Ascending aorta (tissue), 2 donors: ENCODE measurements at places on chromosomes 16 and 17.

GRCh38 chr17:36609498-36609862 is 8.1 kb downstream of the MRM1 start:
- H3K27me3 ChIP-seq, result no peaks in the 10 kb centered on the region
- H3K4me1 ChIP-seq, result no peaks in the 10 kb centered on the region
- DNase-seq, result no peak
- H3K27ac ChIP-seq, result no peak overlapping the region
- no peak overlapping the region for H3K4me3 ChIP-seq

- no peaks in the 10 kb centered on the region for H3K27me3 ChIP-seq
- no peaks in the 10 kb centered on the region for H3K36me3 ChIP-seq
- no peak overlapping the region for H3K4me3 ChIP-seq
- H3K4me1 ChIP-seq, result no peaks in the 10 kb centered on the region
These were observed 7.2 kb upstream of the KRT36 start for GRCh38 chr17:41496803-41497484.

DNA sequence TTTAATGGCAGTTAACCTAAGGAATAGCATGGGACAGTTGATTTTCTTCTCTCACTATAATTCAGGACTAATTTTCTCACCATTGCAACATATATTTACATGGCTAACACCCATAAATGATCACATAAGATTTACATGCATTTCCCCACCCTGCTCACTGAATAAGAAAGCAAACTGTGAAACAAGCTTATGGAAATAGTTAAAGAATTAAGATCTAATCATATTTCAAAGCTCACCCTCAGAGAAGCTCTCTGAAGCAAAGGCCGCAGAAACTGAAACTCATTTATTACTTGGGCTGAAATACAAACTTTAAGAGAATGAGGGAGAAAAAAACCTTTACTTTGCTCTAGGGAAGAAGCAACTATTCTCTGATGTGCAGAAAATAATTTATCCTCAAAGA is 218.7 kb upstream of the AXIN2 start:
- H3K27me3 ChIP-seq, result no peaks in the 10 kb centered on the region
- no peaks in the 10 kb centered on the region for H3K36me3 ChIP-seq
- peaks cover 11% of the 10 kb centered on the region for H3K4me1 ChIP-seq
- H3K27ac ChIP-seq, result no peak overlapping the region
- DNase-seq, result no peak

DNA sequence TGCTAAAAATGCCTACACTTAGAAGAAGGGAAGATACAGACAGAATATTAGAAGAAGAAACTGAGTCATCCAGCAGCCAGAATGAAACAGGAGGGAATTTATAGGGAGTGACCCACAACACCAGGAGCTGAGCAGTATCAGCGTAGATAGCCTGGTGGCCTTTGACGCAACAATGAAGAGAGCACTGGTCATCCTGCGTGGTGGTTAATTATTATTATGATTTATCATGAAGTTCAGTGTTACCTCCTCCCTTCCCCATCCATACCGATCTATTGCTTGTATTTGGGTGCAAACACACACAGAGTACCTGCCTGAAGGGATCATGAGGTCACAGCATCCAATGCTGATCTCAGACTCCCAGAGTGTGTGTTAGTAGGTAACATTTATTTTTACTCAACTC is 38.5 kb downstream of the ERCC4 start:
- H3K36me3 ChIP-seq, result no peaks in the 10 kb centered on the region
- H3K27ac ChIP-seq, result no peak overlapping the region
- DNase-seq, result no peak

GRCh38 chr17:30812218-30813177 is 12.0 kb downstream of the CRLF3 start:
- H3K27ac ChIP-seq, result peak overlapping the region; percentile 44
- H3K27me3 ChIP-seq, result no peaks in the 10 kb centered on the region
- peaks cover 6% of the 10 kb centered on the region for H3K4me1 ChIP-seq
- no peak overlapping the region for H3K4me3 ChIP-seq
- H3K36me3 ChIP-seq, result peaks cover 6% of the 10 kb centered on the region

DNA sequence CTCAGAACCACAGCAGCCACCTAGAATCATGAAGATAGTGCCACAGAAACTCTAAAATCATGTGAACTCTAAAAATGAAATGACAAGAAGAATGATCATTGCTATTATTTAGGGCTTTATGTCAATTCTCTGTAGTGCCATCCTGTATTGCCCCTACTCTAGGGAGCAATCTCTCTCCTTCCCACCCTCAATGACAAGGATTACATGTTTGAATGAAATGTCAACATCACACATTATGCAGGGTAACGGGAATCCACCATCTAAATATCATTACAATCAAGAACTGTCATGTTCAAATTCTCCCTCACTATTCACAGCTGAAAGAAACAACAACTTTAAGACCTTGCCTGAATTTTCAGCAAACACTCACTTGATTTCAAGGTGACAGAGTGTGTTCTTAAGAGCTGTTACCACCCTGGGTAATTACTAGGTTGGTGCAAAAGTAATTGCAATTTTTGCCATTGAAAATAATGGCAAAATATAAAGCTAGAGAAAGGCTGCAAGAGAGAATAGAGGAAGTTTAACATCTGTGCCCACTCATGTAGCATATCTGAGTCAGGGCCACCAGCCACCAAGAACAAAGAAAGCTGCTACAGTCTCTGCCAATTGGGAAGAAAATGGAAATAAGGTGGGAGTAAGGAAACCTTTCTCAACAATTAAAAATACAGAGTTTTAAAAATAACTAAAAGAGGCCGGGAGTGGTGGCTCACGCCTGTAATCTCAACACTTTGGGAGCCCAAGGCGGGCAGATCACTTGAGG is 112.8 kb upstream of the PSMD7 start:
- no peaks in the 10 kb centered on the region for H3K36me3 ChIP-seq
- H3K4me1 ChIP-seq, result no peaks in the 10 kb centered on the region
- no peak for DNase-seq
- H3K4me3 ChIP-seq, result no peak overlapping the region
- H3K27ac ChIP-seq, result no peak overlapping the region

GRCh38 chr16:24359490-24359889 is 103.4 kb downstream of the CACNG3 start:
- H3K27ac ChIP-seq, result no peak overlapping the region
- no peaks in the 10 kb centered on the region for H3K4me1 ChIP-seq
- H3K27me3 ChIP-seq, result no peaks in the 10 kb centered on the region
- no peaks in the 10 kb centered on the region for H3K36me3 ChIP-seq

DNA sequence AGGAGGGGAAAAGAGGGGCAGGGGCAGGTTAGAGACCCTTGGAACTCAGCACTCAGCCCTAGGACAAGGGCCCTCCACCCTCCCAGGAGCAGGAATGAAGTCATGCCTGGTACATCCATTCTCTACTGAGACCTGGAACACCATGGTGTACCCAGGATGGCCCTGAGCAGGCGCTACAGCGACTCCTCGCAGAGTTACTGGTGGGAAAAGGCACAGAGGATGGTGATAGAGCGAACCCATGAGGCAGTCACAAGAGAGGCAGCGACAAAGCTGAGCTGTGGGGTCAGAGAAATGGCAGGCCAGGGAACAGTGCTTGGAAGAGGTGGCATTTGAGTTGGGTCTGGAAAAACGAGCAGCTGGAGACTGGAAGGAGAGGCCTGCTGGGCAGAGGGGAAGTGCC is 37.5 kb downstream of the SRCIN1 start:
- no peaks in the 10 kb centered on the region for H3K36me3 ChIP-seq
- H3K4me1 ChIP-seq, result peaks cover 7% of the 10 kb centered on the region
- H3K27me3 ChIP-seq, result peaks cover 23% of the 10 kb centered on the region

DNA sequence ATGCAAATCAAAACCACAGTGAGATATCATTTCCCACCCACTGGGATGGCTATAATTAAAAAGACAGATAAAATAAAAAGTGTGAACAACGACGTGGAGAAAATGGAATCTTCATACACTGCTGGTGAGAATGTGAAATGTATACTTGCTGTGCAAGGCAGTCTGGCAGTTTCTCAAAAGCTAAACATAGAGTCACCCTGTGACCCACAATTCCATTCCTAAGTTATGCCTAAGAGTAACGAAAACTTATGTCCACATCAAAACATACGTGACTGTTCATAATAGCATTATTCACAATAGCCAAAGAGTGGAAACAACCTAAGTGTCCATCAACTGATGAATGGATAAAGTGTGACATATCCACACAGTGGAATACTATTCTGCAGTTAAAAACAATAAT is 38.1 kb upstream of the VPS4A start:
- no peak overlapping the region for H3K4me3 ChIP-seq
- DNase-seq, result no peak
- no peaks in the 10 kb centered on the region for H3K27me3 ChIP-seq
- no peak overlapping the region for H3K27ac ChIP-seq
- no peaks in the 10 kb centered on the region for H3K4me1 ChIP-seq

DNA sequence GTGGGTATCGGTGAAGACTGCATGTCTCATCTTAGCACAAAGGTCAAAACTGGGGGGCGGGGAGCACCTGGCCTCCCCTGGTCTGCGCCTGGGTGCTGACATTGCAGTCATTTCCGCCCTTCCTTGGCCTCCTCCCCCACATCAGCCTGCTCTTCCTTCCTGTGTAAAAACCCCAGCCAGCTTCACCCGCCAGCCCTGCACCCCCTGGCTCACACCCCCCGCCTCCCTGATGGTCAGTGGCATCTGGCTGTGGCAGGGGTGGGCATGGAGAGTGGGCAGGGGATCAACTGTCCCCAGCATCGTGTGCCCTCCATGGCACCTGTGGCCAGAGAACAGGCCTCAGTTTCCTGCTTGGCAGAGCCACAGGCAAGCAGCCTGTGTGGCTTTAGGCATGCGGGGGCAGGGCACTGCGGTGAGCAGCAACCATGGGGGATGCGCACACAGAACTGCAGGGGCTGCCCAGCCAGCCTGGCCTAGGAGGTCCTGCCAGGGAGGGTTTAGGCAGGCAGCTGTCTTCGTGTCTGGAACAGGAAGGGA is 26.5 kb upstream of the LASP1NB start:
- H3K4me3 ChIP-seq, result no peak overlapping the region
- peak overlapping the region; percentile 51 for H3K27ac ChIP-seq
- no peaks in the 10 kb centered on the region for H3K27me3 ChIP-seq

- no peak for DNase-seq
- H3K4me1 ChIP-seq, result peaks cover 9% of the 10 kb centered on the region
- H3K4me3 ChIP-seq, result no peak overlapping the region
These were observed 1.9 kb upstream of the SLC46A1 start for GRCh38 chr17:28407974-28408306.

DNA sequence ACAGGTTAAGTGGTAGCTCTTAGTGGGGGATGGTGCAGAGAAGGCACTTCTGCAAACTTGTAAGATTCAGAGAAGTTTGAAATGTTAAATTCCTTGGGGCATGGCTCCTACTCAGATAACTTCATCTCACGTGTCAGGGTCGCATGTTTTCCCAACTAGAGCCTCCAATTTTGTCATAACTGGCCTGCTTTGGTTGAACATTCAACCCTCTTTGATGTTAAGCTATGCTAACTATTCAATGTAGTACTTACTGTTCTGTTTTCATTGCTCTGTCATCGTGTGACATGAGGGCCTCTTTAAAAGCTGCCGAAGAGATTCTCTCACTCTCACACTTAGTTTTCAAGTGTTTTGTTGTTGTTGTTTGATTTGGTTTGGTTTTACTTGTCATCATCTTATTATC is 280.8 kb downstream of the CDH11 start:
- H3K36me3 ChIP-seq, result no peaks in the 10 kb centered on the region
- no peak overlapping the region for H3K4me3 ChIP-seq
- no peak overlapping the region for H3K27ac ChIP-seq
- no peaks in the 10 kb centered on the region for H3K27me3 ChIP-seq
- DNase-seq, result no peak

GRCh38 chr17:57286399-57287105 is 30.2 kb downstream of the MSI2 start:
- no peak overlapping the region for H3K4me3 ChIP-seq
- H3K27ac ChIP-seq, result no peak overlapping the region
- no peaks in the 10 kb centered on the region for H3K36me3 ChIP-seq
- no peaks in the 10 kb centered on the region for H3K27me3 ChIP-seq
- no peak for DNase-seq

DNA sequence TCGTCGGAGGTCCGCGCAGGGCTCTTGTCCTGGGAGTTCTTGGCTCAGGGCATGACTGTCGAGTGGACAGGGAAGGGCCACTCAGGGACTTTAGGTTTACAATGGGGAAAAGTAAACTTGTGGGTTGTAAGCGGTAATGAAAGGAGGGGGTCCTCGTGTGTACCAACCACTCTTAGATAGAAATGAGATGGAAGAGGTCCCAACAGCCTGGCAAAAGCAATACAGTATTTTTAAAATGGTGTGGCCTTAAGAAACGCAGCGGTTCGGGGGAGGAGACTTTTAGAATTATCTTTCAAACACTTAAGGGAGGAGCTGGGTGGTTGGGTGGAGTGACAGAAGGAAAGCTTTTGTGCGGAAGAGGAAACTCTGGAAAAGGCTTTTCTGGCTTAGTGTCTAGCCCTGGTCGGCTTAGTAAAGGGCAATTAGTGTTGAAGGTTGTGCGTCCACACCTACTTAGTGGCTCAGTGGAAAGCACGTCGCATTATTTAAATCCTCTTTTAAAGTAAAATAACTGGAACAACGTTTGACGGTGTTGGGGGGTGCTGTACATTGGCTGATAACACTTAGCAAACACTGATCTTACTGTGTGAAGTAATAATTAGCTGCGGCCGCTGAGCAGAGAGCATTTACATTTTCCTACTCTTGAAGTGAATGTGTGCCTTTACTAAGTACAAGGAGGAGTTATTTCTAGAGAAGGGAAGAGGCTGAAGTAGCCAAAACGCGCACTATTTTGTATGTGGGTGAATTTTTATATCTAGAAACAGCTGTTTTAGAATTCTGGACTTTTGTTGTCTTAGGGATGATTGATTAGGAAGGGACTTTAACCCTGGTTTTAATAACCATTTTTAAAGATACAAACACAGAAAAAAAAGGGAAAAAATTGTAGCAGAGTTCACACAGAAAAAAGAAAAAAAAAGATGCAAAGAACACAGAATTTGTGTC is 1.0 kb downstream of the WSB1 start:
- peak overlapping the region; percentile 76 for H3K4me3 ChIP-seq
- H3K4me1 ChIP-seq, result peaks cover 13% of the 10 kb centered on the region
- H3K36me3 ChIP-seq, result no peaks in the 10 kb centered on the region
- H3K27ac ChIP-seq, result peak overlapping the region; percentile 98

- no peak overlapping the region for H3K4me3 ChIP-seq
- no peak overlapping the region for H3K27ac ChIP-seq
- no peaks in the 10 kb centered on the region for H3K27me3 ChIP-seq
- no peaks in the 10 kb centered on the region for H3K36me3 ChIP-seq
These were observed 405.5 kb downstream of the CPPED1 start for GRCh38 chr16:12398029-12398682.

DNA sequence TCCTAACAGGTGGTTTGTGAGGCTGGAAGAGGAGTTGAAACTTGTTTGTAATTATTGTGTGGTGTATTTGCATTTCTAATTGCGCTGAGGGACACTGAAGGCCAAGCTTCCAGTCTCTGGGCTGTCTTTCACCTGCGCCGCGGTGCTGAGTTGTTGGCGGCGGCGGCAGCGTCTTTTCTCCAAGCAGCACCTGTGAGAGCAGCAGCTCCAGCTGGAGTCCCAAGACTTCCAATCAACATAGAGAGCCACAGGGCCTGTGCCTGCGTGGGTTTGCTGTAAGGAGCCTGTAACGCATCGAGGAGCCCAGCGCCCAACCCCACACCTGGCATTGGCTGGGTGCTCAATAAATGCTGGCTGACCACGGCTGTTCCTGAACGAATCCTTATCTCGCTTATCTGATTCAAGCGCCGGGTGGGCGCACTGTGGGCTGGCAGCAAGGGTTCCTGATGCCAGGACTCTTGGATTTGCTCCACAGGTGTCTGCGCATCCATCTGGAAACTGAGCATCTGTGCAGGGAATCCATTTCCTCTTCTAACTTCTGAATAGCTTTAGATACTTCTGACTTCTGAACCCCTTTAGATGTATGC is 138.1 kb downstream of the ASIC2 start:
- no peak overlapping the region for H3K4me3 ChIP-seq
- H3K27me3 ChIP-seq, result no peaks in the 10 kb centered on the region
- no peak for DNase-seq
- no peak overlapping the region for H3K27ac ChIP-seq
- H3K36me3 ChIP-seq, result no peaks in the 10 kb centered on the region
- H3K4me1 ChIP-seq, result no peaks in the 10 kb centered on the region
